CD4-positive, alpha-beta T cell treated with Interleukin-12 subunit alpha and Interleukin-12 subunit beta, for 1 hour (primary cell): ENCODE measurements at places on chromosomes 1 and 21.
A peak's percentile ranks its signal among the peaks of the same experiment; 100 is the strongest.

- no peak for DNase-seq
Observed at GRCh38 chr1:213942061-213942460, 45.7 kb upstream of the PROX1 start.

DNA sequence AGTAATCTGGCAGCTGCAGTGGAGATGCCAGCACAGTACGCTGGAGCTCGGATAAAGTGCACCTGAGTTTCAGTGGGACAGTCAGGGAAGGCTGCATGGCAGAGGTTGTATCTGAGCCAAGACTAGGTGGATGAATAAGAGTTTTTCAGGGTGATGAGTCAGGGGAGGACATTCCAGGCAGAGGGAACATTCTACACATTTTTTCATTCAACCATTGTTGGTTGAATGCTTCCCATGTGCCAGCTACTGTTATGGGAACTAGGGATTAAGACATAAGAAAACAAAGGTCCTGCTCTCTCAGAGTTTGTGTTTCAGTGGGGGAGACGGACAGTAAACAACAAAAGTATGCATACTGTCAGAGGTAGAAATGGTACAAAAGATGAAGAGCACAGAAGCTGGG is 5.2 kb downstream of the LEPR start:
- no peak for DNase-seq

DNA sequence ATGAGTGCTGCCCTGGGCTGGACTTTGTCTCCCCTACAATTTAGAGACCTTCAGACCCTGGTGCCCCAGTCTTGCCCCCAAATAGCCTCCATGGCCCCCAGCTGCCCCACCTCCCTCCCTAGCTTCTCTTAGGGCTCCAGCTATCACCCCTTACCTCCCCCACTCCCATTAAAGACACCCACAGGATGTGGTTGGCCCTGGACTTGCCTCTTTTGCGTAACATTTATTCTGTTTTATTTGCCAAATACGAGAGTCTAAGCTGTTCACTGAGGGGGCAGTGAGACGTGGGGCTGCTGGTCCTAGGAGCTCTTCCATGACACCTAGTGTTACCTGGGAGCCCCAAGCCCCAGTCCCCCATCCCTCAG is 4.5 kb downstream of the ZC3H12A start:
- peak; percentile 71 for DNase-seq

DNA sequence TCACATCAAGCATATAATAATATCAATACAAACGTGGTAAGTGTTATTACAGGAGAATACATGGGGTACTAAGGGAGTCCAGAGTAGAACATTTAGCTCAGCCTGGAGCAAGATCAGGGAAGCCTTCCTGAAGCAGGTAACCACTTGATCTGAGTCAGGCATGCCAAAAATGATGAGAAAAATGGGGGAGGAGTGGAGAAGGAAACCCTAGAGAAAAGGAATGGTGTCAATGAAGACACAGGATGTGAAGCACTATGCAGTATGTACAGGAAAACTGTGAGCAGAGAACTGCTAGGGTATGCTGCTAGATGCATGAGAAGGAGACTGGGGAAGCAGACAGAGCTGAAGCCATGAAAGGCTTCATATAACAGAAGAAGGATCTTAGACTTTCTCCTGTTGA is 84.7 kb downstream of the NOTCH2 start:
- DNase-seq = no peak

DNA sequence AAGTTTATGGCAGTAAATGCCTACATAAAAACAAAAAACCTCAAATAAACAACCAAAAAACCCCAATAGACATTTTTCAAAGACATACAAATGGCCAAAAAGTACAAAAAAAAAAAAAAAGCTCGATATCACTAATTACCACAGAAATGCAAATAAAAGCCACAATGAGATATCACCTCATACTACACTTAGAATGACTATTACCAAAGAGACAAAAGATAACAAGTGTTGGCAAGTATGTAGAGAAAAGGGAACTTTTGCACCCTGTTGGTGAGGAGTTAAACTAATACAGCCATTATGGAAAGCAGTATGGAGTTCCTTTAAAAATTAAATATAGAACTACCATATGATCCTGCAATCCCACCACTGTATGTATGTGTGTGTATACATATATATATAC is 21.1 kb downstream of the SLC25A24 start:
- no peak for DNase-seq

DNA sequence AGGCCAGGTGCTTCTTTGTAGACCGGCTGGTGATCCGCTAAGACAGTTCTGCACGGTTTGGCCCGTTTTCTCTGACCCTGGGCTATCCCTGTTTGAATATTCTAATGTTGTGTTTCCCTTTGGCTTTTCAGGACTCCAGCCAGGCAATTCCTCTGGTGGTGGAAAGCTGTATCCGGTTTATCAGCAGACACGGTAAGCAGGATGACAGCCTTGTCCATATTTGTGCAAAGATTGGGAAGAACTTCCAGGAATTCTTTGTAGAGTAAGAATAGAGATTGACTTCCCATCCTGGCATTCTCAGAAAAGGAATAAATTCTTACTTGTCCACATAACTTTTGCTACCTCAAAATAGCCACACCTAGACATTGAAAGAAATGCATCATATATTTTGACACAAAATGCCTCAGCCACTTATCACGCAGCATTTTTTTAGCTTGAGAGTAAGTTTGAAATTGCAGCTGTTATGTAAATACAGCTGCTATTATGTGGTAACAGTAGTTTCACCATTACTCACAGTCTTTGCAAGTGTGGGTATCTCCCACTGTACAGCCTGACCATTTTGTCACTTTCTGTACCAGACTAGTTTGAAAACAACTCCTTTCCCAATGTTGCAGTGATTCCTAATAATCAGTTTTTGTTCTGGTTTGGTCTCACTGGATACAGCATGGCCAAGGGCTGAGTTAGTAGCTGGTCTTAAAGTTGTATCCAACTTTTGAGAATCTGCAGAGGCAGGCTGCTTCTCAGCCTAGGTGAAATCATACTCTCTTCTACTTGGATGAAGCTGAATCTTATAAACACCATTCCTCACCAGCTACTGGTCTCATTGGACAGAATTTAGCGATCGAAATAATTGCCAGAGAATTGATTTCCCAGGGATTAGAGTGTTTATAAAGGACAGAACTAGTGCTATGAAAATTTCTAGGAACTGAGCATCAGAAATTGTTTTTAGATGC is 40.0 kb upstream of the IKBKE start:
- DNase-seq = no peak

DNA sequence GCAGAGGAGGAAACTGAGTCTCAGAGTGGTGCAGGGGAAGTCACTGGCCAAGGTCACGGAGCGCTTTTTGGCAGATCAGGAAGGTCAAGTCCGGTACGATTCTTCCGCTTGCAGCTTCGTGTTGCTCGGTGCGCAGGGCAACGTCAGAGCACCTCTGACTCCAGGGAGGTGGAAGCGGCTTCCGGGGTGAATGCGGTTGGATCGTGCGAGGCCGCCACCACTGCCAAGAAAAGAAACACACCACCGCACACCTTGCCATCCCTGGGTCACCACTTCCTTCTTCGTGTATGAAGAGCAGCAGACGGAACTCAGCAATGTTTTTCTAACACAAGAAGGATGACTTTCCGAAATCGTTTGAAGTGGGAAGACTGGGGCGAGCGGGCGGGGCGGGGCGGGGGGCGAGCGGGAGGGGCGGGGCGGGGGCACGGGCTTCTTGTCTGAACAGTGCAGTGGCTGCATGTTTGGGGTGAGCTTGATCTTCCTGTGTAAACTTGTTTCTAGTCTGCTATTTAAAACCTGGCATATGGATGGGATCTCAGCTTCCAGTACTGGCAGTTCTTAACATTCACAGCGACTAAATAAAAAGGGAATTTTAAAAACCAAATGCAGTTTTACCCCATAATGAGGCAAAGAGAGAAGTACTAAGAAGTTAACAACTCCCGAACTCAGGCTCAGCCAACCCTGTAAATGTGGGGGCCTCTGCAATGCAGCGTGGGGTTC is 300.0 kb downstream of the RRAGC start:
- peak; percentile 84 for DNase-seq

- peak; percentile 34 for DNase-seq
Observed at GRCh38 chr1:149844101-149844500, 55.3 kb upstream of the BOLA1 start.

GRCh38 chr1:9892563-9893528 is 17.2 kb downstream of the CTNNBIP1 start:
- no peak for DNase-seq

GRCh38 chr1:113369040-113369439 is 21.3 kb upstream of the MAGI3 start:
- no peak for DNase-seq

DNA sequence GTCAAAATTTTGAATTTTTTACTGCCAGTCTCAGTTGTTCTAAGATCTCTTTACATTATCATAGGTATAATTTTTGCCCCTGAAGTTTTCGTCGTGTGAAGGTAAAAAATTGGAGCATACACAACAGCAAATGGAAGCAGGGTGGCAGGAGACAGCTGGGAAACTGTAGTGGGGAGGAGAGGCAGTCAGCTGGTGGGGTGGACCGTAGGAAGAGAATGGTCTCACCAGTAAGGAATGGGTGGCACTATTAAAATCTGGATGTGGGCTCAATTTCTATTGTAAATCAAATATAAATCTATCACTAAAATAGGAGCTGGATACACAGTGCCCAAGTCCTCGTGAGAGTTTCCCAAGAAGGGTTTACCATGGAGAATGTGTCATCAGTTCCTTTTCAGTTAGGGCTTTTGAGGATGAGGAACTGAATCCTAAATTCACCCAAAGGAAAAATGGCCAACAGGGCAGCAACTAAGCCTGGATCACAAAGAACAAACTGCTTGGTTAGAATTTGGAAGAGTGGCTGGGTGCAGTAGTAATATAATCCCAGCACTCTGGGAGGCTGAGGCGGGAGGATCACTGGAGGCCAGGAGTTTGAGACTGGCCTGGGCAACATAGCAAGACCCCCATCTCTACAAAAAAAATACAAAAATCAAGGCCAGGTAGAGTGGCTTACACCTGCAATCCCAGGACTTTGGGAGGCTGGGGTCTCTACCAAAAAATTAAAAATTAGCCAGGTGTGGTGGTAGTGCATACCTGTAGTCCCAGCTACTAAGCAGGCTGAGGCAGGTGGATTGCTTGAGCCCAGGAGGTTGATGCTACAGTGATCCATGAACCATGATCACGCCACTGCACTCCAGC is 10.5 kb upstream of the IRF2BP2 start:
- no peak for DNase-seq
